ENCODE measurements at places on chromosomes 16 and 17.

DNA sequence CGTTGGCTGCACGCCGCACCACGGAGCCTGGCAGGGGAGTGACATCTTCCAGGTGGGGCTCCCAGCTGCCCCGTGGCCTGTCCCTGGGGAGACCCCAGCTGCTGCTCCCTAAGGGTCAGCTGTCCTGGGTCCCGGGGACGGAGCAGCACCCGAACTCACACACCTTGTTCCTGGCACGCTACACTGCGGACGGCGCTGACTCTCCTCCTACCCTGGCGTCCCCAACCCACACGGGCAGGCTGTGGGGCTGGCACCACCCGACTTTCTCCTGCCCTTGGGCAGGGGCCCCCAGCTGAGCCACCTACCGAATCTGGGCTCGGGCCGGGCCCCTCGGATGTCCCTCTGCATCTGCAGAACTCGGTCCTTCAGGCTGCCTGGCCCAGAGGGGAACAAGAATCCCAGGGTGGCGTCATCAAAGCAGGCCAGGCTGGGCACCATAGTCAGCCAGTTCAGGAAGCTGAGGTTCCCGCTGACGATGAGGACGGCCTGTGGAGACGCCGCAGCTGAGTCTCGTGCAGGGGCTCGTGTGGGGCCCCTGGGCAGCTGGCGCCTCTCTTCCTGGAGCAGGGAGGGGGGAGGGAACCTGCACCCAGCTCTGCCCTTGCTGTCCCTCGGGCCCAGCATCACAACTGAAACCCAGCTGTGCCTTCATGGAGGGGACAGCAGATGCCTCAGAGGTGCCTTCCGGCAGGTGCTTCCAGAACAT lies 70.5 kb upstream of the GNG13 start:
- no peak for DNase-seq

DNA sequence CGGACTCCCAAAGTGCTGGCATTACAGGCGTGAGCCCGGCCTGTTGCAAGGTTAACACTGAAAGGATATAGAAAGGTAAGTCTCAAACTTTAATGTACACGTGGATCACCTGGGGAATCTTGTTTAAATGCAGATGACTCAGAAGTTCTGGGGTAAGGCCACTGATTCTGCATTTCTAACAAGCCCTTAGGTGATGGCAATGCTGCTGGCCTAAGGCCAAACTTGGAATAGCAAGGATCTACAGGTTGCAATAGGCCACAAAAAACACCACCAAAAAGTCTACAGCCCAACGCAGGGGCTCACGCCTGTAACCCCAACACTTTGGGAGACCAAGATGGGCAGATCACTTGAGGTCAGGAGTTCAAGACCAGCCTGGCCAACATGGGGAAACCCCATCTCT lies 4.2 kb downstream of the CMTM4 start:
- no peak for DNase-seq

DNA sequence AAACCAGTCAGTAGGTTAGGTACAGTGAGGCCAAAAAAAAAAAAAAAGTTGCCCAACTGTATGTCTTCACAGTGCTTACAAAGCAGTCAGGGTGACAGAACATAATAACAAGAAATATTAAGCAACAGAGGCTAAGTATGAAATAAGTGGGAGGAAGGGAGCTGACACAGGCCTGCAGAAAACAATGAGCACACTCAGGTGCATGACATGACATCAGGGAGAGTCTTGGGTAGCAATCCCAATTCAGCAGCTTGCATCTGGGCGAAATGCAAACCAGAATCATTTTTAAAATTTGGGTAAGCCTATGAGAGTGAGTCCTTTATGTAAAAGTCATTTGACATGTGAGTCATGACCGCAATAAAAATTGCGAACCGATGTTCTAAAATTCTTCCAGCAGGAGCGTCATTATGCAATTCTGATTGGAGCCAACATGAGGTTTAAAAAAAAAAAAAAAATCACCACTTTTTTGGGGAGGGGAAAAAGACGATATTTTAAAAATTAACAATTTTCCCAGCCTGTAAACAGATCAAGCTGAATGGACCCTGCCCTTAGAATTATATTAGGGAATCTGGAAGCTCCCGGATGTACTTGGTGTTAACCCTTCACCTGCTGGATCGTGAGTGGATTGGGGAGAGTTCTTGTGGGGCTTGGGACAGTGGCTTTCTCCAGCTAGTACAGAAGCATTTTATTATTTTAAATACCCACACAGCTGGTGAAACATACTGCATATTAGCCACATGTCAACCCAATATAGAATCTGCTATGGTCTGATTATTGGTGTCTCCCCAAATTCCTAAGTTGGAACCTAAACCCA lies 127.9 kb downstream of the NPIPB5 start:
- DNase-seq: no peak

GRCh38 chr16:13154799-13155198 lies 253.4 kb downstream of the SHISA9 start:
- DNase-seq: no peak

DNA sequence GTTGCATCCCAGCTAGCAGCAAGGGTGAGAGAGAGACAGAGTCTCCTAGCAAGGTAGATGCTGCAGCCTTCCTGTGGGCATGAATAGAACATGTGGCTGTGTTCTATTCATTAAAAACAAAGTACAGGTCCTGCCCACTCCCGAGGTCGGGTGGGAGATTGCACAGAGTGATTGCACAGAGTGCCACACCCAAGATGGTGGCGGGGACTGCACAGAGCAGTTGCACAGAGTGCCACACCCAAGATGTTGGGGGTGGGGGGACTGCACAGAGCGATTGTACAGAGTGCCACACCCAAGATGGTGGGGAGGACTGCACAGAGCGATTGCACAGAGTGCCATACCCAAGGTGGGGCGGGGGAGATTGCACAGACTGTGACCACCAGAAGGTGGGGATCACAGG lies 410.8 kb upstream of the EEF2KMT start:
- no peak for DNase-seq

GRCh38 chr17:69254187-69254586 lies 25.6 kb upstream of the ABCA10 start:
- DNase-seq: no peak

- DNase-seq: no peak
Measured at GRCh38 chr16:19142939-19143598, 25.0 kb upstream of the SYT17 start.

GRCh38 chr16:77668201-77668600 lies 54.1 kb upstream of the NUDT7 start:
- DNase-seq: no peak

DNA sequence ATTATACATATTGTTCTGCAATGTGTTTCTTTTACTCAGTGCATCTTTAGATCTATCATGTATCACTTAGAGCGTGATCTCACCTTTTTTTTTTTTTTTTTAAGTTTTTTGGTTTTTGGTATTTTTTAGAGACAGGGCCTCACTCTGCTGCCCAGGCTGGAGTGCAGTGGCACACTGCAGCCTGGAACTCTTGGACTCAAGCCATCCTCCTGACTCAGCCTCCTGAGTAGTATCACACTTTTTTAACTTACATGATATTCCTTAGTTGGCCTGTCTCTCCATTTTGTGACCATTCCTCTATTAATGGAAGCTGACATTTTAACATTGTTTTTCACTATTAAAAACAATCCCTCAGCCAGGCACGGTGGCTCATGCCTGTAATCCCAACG lies 4.7 kb upstream of the MPO start:
- no peak for DNase-seq

GRCh38 chr16:59324462-59324861 lies 590.3 kb upstream of the GOT2 start:
- DNase-seq: no peak

DNA sequence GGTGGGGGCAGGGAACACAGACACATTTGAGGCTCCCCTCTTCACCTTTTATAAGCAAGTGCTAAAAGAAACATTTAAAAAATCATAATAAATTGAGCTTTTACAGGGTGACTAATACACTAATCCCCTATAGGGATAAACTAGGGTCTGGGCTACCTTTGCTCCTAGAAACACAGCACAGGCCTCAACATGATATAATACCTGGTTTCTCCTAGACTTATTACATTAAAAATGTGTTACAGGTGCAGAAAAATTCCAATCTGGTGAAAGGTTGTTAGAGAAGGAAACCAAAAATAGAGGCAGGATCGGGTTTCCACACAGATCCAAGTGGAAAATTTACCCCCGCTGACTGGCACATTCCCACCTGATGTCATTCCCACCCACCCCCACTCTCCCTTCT lies 124.7 kb upstream of the NOG start:
- no peak for DNase-seq

- no peak for DNase-seq
Measured at GRCh38 chr17:70165383-70165782, 3.9 kb upstream of the KCNJ2 start.

GRCh38 chr17:78828470-78829185 lies 12.0 kb downstream of the USP36 start:
- no peak for DNase-seq

DNA sequence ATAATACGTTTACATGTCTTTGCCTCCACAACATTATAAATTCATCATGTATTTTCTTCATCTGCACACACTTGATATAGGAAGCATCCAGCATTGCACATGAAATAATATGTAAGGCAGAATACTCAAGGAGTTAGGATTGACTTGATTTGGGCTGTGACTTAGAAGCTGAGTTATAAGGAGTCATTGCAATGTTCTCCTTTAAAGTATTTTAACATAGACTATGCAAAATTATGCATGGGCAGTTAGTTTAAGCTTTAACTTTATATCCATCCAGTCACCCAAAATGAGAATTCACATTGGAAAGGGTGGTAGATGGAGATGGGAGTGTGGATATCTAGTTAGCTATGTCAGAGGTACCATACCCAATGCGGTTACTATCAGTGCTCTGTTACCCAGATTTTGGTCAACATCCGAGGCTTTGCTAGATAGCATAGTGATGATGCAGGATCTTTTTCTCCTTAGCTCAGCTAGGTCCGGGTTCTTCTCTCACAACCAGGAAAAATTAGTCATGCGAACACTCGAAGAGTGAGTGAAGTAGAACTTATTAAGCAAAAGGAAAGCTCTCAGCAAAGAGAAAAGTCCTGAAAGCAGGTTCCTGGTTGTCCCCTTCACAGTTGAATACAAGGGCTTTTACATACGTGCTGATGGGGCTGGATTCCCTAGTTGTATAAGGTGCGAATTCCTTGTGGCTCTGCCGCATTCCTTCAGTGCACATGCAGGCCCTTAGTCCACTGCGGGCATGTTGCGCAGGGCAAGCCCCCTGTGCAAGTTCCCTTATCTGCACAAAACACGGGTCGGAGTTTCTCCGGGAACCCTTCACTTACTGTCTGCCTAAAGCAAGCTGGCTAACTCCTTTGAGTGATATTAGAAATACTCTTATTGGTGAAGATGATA lies 73.1 kb upstream of the FAM20A start:
- no peak for DNase-seq

GRCh38 chr17:71402661-71403141 lies 718.1 kb upstream of the SOX9 start:
- no peak for DNase-seq

DNA sequence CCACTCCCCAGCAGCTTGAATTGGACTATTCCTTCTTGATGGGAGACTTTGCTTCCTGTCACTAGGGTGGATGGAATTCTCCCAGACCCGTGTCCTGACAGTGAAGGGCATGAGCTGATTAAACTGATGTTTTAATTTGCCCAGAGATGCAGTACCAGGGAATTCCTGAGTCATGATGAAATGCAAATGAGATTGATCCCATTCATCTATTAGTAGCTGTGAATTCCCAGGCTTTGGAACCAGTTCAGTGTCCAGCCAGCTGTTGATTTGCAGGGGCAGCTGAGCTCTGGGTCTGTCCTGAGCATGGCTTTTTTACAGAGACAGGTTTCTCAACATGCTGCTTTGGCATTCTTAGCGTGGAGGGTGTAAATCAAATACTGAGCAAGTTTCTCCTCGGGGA lies 157.9 kb downstream of the PITPNC1 start:
- no peak for DNase-seq

Data from CD4-positive, alpha-beta T cell treated with Interleukin-4 for 1 hour (primary cell).